ENCODE measurements at places on chromosomes 7 and 10.

DNA sequence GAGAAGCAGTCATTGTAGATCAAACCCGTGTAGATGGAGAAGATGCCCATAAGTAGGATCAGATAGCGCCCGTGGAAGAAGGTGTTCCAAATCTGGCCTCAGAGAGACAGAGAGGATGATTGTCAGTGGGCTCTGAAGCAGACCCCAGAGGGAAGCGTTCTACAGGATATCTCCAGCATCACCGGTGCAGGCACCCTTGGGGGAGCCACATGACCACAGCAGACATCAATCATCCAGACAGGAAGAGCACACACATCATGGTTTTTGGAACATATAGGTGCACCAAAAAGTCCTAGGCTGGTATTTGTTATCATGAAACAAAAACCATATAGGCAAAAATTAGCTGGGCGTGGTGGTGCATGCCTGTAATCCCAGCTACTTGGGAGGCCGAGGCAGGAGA, 44.0 kb upstream of the SVOPL start:
- no peak for DNase-seq

- no peak for DNase-seq
These were observed 145.9 kb upstream of the TBX20 start for GRCh38 chr7:35399840-35400239.

GRCh38 chr7:5218564-5219360, 28.7 kb downstream of the WIPI2 start:
- DNase-seq = no peak

DNA sequence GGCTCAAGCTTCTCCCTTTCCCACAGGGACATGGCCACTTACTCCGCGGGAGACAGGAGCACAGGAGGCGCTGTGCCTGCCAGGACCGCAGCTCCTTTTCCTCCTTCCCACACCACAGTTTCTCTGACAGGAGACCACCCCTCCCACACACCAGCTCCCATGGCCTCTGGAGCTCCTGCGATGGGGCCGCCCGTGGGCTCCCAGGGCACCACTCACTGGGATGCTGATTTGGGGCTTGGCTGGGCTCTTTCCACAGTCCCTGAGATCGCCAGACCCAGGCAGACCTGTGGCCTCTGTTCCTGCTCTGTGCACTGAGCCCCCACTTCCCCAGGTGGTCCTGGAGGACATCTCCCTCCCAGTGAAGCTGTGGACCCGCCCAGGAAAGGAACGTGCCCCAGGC, 226.9 kb upstream of the SHH start:
- no peak for DNase-seq

DNA sequence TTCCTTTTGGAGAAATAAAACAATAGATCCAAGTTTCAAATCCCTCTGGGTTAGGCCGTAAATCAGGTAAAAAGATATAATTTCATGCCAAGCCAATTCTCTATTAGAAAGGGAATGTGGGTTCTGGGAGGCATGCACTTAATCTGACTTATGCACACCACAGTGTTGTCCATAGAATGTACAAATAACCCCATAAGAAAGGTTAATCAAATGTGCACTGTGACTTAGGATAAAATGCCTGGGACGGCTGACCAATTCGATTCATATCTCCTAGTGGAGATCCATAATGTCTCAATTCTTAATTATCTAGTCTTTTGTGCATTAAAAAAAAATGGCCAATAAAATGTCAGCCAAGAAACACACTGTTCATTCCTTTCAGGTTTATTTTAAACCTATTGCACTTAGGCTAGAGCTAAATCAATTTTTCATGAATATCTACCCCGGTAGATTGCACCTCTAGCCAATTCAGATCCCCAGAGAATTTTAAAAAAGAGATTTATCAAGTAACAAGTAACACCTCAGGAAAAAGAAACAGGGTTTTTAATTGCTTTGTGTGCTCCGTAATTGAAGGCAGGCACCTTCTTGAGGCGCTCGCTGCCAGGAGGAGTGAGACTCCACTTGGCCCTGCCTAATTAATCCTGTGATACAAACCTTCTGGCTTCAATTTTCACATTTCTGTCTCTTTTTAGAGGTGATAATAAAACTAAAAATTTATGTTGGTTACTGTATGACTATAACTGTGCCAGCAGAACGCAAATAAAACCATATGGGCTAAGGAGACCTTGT, 265.1 kb downstream of the ETV1 start:
- no peak for DNase-seq

DNA sequence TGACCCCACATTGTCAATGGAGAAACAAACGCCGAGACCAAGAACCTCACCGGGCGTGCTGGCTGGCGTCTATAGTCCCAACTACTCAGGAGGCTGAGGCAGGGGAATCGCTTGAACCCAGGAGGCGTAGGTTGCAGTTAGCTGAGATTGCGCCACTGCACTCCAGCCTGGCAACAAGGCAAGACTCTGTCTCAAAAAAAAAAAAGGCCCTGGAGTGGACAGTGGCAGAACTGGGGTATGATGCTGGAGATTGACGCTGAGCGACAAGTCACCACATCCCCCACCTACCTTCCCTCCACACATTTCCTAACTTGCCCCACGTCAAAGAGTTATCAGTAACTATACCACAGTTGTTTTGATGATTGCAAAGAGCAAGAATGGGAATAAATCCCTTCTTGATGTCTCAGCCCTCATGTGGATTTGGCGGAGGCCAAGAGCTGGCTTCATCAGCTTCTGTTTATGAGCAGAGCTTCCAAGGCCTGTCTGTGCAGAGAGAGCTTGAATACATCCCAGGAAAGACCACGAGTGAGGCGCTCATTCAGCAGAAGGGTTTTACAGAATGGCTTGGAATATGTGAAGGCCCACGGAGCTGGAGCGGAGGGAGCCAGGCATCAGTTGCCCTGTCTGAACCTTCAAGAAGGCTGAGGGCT, 28.0 kb upstream of the TNS3 start:
- DNase-seq = no peak

DNA sequence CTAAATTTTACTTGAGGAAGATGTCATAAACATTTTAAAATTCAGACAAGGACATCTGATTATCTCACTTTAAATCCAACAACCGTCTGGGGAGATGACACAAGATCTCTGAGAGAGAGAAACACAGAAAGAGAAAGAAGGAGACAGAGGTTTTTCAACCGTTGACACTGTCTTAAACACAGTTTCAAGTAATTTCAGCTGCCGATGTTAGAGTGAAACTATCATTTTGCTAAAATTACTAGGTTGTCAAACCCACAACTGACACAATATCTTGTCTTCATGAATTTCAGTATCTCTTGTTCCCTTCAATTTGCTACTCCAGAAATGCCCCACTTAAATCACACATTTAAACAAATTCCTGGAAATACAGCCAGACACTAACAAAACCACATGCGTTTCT, 174.8 kb downstream of the RAPGEF5 start:
- no peak for DNase-seq

DNA sequence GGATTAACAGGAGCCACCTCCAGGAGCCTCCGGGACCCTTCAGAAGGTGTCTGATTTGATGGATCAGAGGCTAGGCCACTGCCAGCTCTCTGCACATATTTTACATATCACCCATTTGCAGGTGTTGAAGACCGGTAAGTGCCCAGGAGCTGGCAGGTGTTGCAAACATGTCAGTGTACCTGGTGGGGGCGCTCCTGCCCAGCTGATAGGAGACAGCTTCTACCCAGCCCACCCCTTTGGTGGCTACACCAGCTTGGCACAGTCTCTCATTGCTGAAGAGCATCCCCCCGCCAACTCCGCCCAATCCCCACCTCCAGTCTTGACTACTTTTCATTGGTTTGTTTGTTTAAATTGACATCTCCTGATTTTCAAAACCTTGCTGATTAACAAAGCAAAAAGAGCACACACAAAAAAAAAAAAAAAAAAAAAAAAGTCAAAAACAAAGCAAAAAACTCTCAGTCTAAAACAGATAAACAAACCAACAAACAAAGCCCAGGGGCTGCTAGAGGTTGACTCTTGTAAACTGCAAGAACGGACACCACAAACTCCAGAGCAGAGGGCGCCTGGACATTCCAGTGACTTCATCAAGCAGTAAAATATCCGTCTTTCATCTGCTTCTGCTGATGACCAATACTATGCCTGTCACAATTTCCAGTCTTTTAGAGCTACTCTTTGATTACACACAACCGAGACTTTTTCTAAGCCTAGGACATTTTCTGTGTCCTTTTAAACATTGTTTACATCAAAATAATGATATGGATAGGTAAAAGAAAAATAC, 275.3 kb downstream of the NRG3 start:
- no peak for DNase-seq

DNA sequence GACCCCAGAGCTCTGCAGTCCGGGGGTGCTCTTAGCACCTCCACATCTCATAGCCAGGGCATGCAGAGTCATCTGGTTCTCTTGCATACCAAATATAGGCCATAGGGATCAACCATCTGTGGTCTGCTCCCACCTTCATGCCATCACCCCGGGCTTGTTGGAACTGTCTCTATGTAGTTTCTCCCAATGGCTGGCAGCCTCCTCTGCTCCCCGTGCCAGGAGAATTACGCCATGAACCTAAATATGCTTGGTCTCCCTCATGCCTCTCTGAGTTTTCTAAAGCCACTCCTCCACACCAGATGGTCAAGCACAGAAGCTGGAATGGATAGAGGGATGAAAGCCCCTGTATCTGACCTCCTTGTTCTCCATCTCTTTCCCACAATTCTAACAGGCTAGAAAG, 302.6 kb upstream of the MYO3A start:
- DNase-seq = no peak

DNA sequence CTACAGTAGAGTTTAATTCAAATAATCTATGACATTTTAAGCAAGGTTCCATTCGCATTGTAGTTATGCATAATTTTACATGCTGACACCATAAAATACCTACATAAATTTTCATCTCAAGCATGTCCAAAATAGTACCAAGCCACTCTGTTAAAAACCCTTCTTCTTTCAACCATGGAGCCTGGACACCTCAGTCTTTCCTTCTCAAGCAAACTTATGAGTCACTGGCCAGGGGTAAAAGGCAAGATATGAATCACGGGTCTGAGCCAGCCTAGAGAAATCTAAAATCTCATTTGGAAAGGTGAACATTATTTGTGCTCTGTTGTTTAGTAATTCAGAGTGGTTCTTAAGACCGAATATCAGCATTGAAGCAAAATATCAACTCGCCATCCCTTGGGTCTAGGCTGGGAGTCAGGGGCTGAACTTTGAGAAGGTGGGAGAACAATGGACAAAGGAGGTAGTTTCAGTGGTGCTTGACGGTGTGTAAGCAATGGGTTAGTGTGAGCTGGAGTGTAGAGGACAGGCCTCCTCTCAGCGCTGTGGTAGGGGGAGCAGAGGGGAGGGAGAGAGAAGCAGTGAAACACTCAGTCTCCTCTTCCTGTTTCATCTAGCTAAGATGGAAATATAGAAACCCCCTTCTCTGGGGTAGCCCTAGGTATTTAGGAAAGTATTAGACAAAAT, 19.1 kb upstream of the GPAM start:
- DNase-seq = no peak

DNA sequence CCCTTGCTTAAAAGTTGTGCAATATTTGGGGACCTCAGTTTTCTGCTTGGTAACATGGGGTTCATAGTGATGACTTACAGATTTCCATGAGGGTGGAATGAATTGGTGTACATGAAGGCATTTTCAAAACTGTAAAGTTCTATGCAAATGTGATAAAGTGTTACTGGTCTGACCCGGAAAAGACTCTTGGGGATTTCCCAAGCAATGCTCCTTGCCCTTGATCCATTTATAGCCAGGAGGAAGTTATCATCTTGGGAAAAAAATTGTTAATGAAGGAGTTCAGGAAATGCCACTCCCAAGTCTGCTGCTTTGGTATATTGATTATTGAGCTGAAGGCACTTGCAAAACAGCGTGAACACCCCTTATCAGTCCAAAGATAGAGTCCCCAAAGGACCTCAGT, 96.3 kb upstream of the ZPBP start:
- DNase-seq = no peak

- DNase-seq = no peak
These were observed 225.5 kb downstream of the DOCK4 start for GRCh38 chr7:111980725-111981124.

- DNase-seq = no peak
These were observed 92.3 kb downstream of the ELFN1 start for GRCh38 chr7:1762238-1762945.

DNA sequence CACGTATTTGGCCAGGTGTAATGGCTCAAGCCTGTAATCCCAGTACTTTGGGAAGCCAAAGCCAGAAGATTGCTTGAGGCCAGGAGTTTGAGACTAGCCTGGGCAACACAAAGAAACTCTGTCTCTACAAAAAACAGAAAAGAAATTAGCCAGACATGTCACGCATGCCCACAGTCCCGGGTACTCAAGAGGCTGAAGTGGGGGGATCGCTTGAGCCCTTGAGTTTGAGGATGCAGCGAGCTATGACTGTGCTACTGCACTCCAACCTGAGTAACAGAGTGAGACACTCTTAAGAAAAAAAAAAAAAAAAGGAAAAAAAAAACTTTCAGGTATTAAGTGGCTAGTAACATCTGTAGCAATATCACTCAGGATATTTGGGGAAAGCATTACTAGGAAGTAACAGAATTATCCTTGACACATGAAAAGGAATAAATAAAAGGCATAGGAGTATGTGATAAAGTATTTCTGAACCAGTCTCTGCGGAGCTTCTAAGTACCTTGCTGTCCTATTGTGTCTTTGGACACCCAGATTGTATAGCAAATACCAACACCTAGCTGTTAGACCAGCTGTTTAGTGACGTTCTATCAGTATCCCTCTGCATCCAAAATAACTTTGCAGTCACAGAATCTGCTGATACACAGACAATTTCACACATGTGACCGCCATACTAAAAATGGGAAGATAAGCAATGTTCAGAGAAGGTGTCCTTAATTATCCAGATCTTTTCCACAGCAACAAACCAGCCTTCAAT, 74.4 kb downstream of the CYTH3 start:
- no peak for DNase-seq

- DNase-seq = no peak
These were observed 103.8 kb upstream of the LYZL1 start for GRCh38 chr10:29185050-29185449.

GRCh38 chr7:85186521-85187241, at the start of gene SEMA3D:
TSS of gene SEMA3D (minus strand) at chr7:85187056. CDS start at chr7:85121891, 65,165 bp downstream.
- no peak for DNase-seq

GRCh38 chr10:81179324-81179723, 641.6 kb downstream of the SH2D4B start:
- no peak for DNase-seq

DNA sequence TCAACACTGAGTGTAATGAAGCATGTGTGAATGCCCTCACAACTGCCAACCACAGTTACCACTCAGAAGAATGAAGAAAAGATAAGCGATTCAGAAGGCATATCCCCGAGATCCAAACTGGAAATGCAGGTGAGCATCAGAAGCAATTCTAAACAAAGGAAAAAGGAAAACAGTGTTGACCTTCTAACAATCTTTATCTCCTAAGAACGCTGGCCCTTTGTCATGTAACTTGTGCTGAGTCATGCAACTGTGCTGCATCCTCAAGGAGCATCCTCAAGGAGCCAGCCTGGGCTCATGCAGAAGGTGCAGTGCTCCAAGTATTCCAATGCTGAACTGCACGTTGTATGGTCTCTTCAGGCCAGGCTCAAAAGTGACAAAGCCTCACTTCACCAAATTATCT, 30.6 kb downstream of the SEC61G start:
- DNase-seq = no peak

Data from CD8-positive, alpha-beta T cell (primary cell).